ENCODE measurements at places on chromosomes 2 and 18.
A peak's percentile ranks its signal among the peaks of the same experiment; 100 is the strongest.

- no peak for DNase-seq
Observed at GRCh38 chr2:152355409-152355831, 20.4 kb downstream of the FMNL2 start.

DNA sequence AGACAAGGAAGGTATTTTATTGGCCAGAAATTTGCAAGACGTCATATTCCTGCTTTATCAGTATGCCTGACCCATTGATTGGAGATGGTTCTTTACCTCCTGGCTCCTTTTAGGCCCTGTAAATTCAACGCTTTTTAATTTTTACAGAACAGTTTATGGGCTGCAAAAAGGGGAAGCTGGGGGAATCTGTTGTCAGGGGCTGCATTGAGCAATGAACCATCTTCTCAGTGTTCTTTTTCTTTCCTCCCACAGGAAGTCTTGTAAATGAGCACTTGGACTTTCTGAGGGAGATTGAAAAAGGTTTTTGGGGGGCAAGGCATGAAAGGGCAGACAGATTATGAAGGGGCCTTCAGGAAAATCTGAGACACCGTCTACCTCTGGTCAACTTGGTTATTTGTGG, 503.6 kb upstream of the TNP1 start:
- no peak for DNase-seq

- DNase-seq, result no peak
Observed at GRCh38 chr2:101689114-101689825, 8.2 kb upstream of the MAP4K4 start.

- no peak for DNase-seq
Observed at GRCh38 chr2:62054916-62055450, 140.9 kb upstream of the B3GNT2 start.

DNA sequence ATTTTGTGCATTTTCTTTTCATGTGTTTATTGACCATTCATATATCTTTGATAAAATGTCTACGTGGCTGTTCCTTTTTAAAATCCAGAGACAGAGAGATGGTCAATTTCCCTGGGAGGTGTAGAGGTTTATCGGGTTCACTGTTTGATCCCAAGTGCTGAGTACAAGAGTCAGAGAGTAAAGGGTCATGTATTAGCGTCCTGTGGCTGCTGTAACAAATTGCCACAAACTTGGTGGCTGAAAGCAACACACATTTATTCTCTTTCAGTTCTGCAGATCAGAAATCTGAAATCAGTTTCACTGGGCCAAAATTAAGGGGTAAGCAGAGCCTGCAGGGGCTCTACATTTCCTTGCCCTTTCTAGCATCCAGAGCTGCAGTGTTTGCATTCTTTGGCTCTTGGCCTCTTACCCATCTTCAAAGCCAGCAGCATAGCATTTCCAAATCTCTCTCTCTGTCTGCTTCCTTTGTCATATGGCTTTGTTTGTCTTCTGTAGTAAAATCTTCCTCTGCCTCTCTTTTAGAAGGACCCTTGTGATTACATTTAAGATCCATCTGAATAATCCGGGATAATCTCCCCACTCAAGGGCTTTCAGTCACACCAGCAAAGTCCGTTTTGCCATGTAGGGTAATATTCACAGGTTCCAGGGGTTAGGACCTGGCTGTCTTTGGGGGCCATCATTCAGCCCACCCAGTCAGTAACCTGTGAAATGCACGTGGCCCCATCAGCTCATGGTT, 49.9 kb downstream of the TMEM17 start:
- no peak for DNase-seq

DNA sequence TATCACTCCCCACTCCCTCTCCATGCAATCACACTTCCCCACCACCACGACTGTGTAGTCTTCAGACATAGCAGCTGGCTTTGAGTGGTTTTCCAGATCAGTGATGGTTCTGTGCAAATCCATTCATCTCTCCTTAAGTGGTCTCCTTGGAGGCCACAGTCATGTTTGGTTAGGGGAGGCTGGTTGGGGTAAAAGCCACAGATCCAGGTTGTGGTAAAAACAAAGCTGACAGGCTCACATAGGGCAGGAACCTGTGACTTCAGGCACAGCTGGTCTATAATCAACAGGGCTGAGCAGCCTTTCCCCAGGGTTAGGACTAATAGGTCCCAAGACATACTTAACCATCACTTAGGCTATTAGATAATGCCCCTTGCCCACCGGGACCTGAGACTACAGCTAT, 46.2 kb upstream of the FZD7 start:
- no peak for DNase-seq

GRCh38 chr18:11673560-11673959, 15.5 kb upstream of the GNAL start:
- no peak for DNase-seq

- DNase-seq, result no peak
Observed at GRCh38 chr2:70966681-70967080, 11.7 kb upstream of the ANKRD53 start.

- DNase-seq, result no peak
Observed at GRCh38 chr2:181998891-181999654, 13.4 kb downstream of the PPP1R1C start.

DNA sequence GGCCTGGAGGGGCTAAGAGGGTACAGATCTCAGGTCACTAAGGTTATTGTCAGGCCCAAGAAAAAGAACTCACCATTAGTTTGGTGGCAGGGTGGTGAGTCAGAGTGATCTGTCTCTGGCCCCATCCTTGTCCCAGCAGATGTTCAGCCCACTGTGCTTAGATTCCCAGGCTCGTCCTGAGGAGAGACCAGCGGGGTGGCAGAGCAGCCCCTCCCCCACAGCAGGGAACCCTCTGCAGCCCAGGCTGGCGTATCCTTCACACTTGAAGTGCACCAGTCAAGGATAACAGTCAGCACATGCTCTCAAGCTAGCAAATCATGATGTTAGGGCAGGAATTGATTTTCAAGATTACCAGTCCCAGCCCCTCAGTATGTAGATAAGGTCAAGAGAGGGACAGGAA, 43.1 kb downstream of the TMEM185B start:
- no peak for DNase-seq

- DNase-seq, result no peak
Observed at GRCh38 chr2:78034706-78035105, 512.5 kb upstream of the LRRTM4 start.

DNA sequence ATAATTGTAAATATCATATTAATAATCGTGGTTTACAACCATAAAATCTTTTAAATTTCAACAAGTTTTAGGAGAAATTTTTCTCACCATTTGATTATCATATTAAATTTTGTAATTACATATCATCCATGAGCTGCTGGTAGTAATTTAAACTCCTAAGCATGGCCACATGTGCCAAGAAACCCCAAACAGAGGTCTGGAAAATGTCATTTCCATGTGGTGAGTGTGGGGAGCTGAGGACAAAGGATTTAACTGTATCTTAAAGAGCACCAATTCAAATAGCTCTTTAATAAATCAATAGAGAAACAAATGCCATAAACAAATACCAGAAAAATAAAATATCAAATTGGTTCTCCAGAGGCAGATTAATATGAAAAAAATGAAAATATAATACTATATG, 26.3 kb downstream of the PSME4 start:
- DNase-seq, result no peak

- no peak for DNase-seq
Observed at GRCh38 chr2:85938456-85938855, 49.7 kb upstream of the ST3GAL5 start.

GRCh38 chr18:12990123-12990475, 1.1 kb upstream of the CEP192 start:
- peak; percentile 70 for DNase-seq

DNA sequence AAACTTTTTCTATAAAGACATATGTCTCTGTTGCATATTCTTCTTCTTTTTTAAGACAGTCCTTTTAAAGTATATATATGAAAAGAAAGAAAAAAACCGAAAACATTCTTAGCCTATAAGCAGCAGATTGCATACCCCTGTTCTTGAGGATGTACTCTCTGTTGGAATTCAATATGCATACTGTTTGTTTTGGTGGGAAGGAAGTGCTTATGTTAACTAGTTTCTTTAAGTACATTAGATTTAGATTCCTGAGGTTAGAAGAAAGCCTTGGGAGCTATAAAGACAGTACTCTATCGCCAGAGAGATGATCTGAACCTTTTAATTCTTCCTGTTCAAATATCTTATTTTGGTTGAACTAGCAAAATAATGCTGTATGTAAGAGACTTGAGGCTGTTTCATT, 46.8 kb upstream of the TBR1 start:
- DNase-seq, result no peak

DNA sequence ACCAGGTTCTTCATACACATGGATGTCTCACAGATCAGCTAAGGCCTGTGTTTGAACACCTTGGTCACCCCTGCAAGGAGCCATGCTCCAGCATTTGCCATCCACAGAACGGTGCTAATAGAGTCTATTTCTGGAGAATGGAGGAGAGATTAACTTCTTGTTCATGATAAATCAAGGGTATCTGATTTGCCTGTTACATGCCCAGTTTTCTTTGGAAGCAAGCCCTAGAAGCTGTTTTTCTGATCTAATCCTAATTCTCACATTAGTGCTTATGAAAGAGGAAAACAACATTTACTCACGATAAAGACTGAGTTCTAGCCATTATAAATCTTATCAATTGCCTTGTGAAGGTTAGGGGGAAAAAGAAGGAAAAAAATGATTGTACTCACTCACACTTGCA, 119.6 kb upstream of the DTNA start:
- no peak for DNase-seq

DNA sequence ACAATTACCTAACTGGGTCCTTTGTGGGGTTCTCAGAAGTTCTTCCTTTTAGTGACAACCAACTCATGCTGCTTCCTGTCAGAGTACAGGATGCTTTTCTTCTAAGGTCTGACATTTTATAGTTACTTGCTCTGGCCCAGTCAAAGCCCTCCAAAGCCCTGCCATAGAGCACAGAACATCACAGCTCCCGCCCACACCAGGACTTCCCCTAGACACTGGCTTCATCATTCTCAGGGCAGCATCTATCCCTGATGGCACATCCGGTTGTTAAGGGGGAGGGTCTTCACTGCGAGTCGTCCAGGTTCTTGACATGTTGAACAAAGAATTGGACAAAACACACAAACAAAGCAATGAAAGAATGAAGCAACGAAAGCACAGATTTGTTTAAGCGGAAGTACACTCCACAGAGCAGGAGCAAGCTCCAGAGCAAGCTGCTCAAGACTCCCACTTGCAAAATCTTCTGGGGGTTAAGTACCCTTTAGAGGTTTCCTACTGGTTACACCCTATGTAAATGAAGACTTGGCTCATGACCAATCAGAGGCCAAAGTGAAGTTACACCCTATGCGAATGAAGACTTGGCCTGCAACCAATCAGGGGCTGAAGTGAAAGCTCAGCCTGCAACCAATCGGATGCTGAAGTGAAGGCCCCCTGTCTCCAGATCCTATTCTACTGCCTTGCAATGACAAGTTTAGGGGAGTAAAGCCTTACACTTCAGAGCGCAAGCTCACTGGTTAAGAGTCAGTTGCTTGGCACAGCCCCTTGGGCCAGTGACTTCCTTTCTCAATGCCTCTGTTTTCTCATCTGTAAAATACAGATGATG, 79.0 kb downstream of the HDAC4 start:
- peak; percentile 47 for DNase-seq

DNA sequence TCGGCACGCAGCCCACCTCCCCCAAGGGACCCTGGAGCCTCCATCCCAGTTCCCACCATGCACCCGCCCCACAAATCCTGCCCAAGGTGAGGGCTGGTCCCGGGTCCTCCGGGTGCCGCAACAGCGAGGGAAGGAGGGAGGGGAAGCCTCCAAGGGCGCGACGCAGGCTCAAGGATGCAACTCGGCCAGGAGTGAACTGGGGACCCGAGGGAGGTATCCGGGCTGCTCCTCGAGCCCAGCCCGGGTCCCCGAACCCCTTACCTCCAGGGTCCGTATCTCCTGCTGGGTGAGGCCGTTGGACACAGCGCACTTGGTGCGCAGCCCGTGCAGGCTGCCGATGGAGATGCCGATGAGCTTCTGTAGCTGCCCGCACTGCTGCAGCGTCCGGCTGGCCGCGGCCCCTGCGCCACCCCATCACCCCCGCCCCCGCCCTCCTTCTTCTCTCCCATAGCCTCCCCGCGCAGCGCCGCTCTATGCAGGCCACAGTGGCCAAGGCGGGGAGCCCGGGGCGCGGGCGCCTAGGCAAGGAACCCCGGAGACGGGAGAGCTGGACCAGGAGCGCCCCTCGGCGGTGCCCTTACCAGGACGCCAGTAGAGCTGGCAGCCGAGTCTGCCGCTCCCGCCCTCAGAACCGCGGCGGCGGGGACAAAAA, 124.1 kb downstream of the ANKRD30BL start:
- no peak for DNase-seq

GRCh38 chr2:209845666-209846065, 74.0 kb downstream of the UNC80 start:
- DNase-seq, result no peak

GRCh38 chr18:80229766-80230745, 17.3 kb downstream of the PARD6G start:
- DNase-seq, result no peak

- no peak for DNase-seq
Observed at GRCh38 chr2:228102949-228103348, 78.5 kb downstream of the SPHKAP start.

DNA sequence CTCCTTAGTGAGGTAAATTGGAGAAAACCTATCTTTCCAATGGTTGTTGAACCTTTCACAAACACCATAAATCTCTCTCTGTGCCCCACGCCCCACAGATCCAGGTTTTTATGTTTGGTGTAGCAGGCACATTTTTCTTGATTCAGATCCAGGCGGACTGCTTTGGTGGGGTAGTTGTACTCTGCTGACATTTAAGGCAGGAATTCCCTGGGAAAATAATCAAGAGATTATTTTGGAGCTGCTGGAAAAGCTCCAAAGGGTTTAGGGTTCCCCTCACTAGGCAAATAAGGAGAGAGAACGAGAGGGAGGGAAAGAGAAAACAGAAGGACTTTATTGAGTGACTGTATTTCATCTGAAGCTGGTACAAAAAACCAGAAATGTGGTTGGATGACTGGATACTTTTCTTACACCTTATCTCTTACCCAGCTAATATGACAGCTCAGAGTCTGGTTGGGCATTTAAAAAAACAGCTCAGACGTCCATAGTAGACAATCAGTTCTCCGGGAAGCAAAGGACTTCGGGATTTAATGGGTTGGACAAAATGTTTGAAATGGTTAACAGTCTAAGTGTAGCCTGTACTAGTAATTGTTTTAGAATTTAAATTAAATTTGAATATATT, 3.6 kb upstream of the AQP4 start:
- no peak for DNase-seq

- DNase-seq, result no peak
Observed at GRCh38 chr2:231037202-231037730, at the start of gene C2orf72. TSS of gene C2orf72 (plus strand) at chr2:231037523. CDS start at chr2:231037566, 43 bp downstream.

- no peak for DNase-seq
Observed at GRCh38 chr2:174436351-174436750, 40.8 kb downstream of the SCRN3 start.

- peak; percentile 70 for DNase-seq
Observed at GRCh38 chr2:148989882-148990493, 48.5 kb upstream of the LYPD6B start.

DNA sequence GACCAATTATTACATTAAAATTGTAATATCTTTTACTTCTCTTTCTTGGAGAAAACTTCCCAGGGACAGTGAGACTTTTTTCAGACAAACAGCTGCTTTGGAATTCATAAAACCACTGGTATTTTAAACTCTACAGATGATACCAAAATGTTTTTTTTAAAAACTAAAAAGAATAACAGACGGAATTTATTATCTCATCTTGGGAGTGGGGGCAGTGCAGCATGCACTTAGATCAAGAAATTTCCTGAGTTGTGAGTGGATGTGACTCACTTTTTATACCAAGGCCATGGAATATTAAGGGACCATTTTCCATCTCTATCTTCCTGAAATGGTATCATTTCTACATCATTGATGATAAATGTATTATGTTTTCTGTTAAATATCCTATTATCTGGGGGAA, 422.8 kb upstream of the HNRNPA3 start:
- no peak for DNase-seq

GRCh38 chr2:25306777-25307368, 34.9 kb downstream of the DNMT3A start:
- DNase-seq, result no peak
